Vagina (tissue), 2 donors: ENCODE measurements at places on chromosomes 5 and 9. TPM values are rescaled to one million over a fixed set of nuclear protein-coding genes. Genes with fewer than 3 reads are reported as not detected.

- no peak for DNase-seq
- no peak overlapping the region for H3K4me3 ChIP-seq
- no peaks in the 10 kb centered on the region for H3K36me3 ChIP-seq
- H3K27ac ChIP-seq: no peak overlapping the region
- no peaks in the 10 kb centered on the region for H3K27me3 ChIP-seq
Observed at GRCh38 chr9:75548871-75549270, 341.6 kb upstream of the PCSK5 start.

GRCh38 chr5:94422812-94423211 lies 195.6 kb downstream of the KIAA0825 start:
- H3K27me3 ChIP-seq: no peaks in the 10 kb centered on the region
- no peak overlapping the region for H3K27ac ChIP-seq
- H3K4me1 ChIP-seq: no peaks in the 10 kb centered on the region

- no peaks in the 10 kb centered on the region for H3K36me3 ChIP-seq
- H3K4me1 ChIP-seq: no peaks in the 10 kb centered on the region
- H3K4me3 ChIP-seq: no peak overlapping the region
- no peak for DNase-seq
Observed at GRCh38 chr9:108874058-108874788, 12.2 kb downstream of the ACTL7A start.

DEPDC1B gene
- 0.74 TPM for total RNA-seq

KIAA0825 gene
- total RNA-seq: 2.5 TPM

- H3K4me1 ChIP-seq: no peaks in the 10 kb centered on the region
- H3K27ac ChIP-seq: no peak overlapping the region
- H3K27me3 ChIP-seq: no peaks in the 10 kb centered on the region
- DNase-seq: no peak
- H3K36me3 ChIP-seq: no peaks in the 10 kb centered on the region
- H3K4me3 ChIP-seq: no peak overlapping the region
Observed at GRCh38 chr5:80668016-80668969, 13.5 kb upstream of the DHFR start.

GRCh38 chr5:146690880-146691355 lies 174.9 kb upstream of the GPR151 start:
- H3K4me1 ChIP-seq: no peaks in the 10 kb centered on the region
- H3K4me3 ChIP-seq: no peak overlapping the region
- no peak overlapping the region for H3K27ac ChIP-seq

- no peak overlapping the region for H3K27ac ChIP-seq
- DNase-seq: no peak
- H3K4me3 ChIP-seq: no peak overlapping the region
- no peaks in the 10 kb centered on the region for H3K27me3 ChIP-seq
Observed at GRCh38 chr5:134436523-134437339, 25.1 kb upstream of the CDKN2AIPNL start.

- no peaks in the 10 kb centered on the region for H3K36me3 ChIP-seq
- H3K27ac ChIP-seq: no peak overlapping the region
- H3K4me3 ChIP-seq: no peak overlapping the region
- no peaks in the 10 kb centered on the region for H3K27me3 ChIP-seq
Observed at GRCh38 chr5:40233268-40233667, 446.4 kb upstream of the PTGER4 start.

- no peak overlapping the region for H3K27ac ChIP-seq
- H3K36me3 ChIP-seq: no peaks in the 10 kb centered on the region
- no peaks in the 10 kb centered on the region for H3K27me3 ChIP-seq
- no peak overlapping the region for H3K4me3 ChIP-seq
Observed at GRCh38 chr5:73652391-73652790, 26.4 kb downstream of the ARHGEF28 start.

TAF11L10 gene
- total RNA-seq: not detected

GFPT2 gene
- 47.9 TPM for total RNA-seq

GRCh38 chr5:178080618-178081410 lies 32.5 kb upstream of the N4BP3 start:
- no peak for DNase-seq
- no peaks in the 10 kb centered on the region for H3K4me1 ChIP-seq
- H3K4me3 ChIP-seq: no peak overlapping the region
- H3K36me3 ChIP-seq: no peaks in the 10 kb centered on the region
- no peaks in the 10 kb centered on the region for H3K27me3 ChIP-seq

- no peak for DNase-seq
- peaks cover 6% of the 10 kb centered on the region for H3K36me3 ChIP-seq
- H3K27me3 ChIP-seq: no peaks in the 10 kb centered on the region
- peaks cover 36% of the 10 kb centered on the region for H3K4me1 ChIP-seq
Observed at GRCh38 chr5:39021413-39021812, 52.8 kb downstream of the RICTOR start.

GRCh38 chr5:170404398-170404797 lies 15.2 kb upstream of the KCNMB1 start:
- no peaks in the 10 kb centered on the region for H3K36me3 ChIP-seq
- H3K27ac ChIP-seq: no peak overlapping the region
- no peaks in the 10 kb centered on the region for H3K27me3 ChIP-seq
- DNase-seq: no peak

GRCh38 chr9:89093201-89093975 lies 85.2 kb downstream of the SHC3 start:
- H3K4me3 ChIP-seq: no peak overlapping the region
- peaks cover 9% of the 10 kb centered on the region for H3K4me1 ChIP-seq
- no peak overlapping the region for H3K27ac ChIP-seq
- no peaks in the 10 kb centered on the region for H3K36me3 ChIP-seq
- no peaks in the 10 kb centered on the region for H3K27me3 ChIP-seq

CATSPER3 gene
- total RNA-seq: not detected

- H3K27me3 ChIP-seq: no peaks in the 10 kb centered on the region
- H3K36me3 ChIP-seq: no peaks in the 10 kb centered on the region
- DNase-seq: no peak
- H3K4me1 ChIP-seq: peaks cover 7% of the 10 kb centered on the region
- no peak overlapping the region for H3K27ac ChIP-seq
Observed at GRCh38 chr5:77209495-77210090, 887 bp upstream of the PDE8B start.

DNA sequence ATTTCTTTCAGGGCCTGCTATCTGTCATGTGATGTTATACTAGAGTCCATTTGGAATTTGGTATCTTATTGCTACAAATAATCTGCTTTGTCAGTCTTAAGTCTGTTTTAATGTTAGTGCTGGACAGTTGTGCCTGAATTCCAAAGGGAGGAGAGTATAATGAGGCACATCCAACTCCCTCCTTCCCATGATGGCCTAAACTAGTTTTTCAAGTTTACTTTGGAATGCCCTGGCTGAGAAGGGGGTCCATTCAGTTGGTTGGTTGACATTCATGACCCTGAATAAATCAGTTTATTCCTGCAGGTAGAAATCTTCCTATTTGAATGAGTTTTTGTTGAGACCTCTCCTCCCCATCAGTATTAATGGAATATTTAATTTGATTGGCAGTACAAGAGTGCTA lies 9.4 kb upstream of the LRRTM2 start:
- H3K27ac ChIP-seq: no peak overlapping the region
- no peaks in the 10 kb centered on the region for H3K27me3 ChIP-seq
- H3K4me1 ChIP-seq: peaks cover 11% of the 10 kb centered on the region
- no peak overlapping the region for H3K4me3 ChIP-seq
- no peaks in the 10 kb centered on the region for H3K36me3 ChIP-seq
- no peak for DNase-seq

DNA sequence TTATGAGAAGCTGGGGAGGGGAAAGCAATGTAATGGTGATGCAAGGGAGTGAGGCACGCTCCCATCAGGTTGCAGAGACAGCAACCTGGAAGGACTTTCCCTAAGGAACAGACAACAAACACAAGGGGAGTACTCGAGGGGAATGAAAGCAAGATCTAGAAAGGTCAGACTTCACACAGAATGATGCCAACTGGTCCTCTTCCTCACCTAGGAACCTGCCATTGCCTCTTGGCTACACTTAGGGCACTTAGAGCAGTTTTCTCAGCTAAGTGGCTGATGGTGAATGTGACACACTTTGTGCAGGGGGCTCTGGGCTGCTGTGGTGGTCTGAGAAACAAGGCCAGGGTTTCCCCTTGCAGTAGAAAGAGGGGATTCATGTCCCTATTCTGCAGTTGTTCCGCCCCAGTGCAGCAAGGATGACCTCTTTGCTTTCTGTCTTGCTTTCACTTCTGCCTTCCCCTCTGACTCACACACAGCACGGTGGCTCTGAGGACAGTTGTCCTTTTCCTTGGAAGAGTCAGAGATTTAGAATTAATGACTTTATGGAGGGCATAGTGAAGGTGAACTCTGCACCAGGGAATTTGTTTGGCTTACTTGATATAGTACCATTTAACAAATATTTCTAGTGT lies 394.0 kb upstream of the KLF4 start:
- no peaks in the 10 kb centered on the region for H3K36me3 ChIP-seq
- H3K27ac ChIP-seq: no peak overlapping the region
- DNase-seq: no peak
- no peaks in the 10 kb centered on the region for H3K4me1 ChIP-seq

RORB gene
- total RNA-seq: 2.7 TPM

DNA sequence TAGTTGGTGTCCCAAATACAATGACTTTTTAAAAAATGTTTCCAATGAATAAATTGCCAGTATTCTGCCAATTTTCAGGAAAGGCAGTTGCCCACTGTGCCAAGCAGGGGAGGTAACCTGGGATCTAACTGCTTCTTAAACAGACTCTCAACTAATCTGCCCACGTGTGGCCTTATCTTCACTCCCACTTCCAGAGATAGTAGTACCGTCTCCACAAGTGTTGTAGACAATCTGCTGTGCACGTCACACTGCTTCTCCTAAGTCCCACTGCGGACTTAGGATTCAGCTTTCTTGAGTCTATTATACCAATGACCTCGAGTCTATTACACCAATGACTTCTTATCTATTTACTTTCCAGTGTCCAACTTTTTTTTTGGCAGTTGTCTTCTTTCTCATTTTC lies 21.2 kb downstream of the POU4F3 start:
- H3K4me1 ChIP-seq: no peaks in the 10 kb centered on the region
- H3K36me3 ChIP-seq: no peaks in the 10 kb centered on the region
- no peak overlapping the region for H3K27ac ChIP-seq
- no peak for DNase-seq

TNFSF15 gene
- 0.74 TPM for total RNA-seq

DNA sequence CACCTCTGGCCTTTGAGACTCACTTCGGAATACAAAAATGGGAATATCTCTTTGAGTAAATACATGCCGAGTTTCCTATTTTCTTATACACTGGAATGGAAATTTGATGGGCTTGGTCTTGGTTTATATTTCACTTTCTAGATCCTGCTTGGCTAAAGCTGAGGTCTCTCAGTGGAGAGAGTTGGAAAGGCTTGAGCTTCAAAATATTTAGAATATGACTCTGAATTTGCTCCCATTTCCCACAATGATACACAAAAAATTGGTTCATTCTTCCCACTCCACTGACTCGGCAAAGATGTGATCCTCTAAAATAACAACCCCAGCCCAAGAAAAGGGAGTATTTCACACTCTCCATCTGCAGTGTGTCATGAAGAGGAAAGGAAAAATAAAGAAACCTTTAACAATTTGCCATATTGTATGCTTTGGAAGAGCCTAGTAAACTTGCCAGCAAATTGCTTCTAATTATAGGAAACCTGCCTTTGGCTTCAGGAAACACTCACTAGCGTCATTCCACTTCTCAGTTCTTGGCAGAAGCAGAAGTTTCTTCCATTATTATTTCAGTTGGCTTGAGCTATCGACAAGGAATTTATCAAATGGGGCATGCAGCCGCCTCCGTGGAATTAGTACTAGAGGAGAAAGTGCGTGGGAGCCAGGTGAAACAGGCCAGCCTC lies 302.9 kb downstream of the NSG2 start:
- H3K4me3 ChIP-seq: no peak overlapping the region
- no peak for DNase-seq

DNA sequence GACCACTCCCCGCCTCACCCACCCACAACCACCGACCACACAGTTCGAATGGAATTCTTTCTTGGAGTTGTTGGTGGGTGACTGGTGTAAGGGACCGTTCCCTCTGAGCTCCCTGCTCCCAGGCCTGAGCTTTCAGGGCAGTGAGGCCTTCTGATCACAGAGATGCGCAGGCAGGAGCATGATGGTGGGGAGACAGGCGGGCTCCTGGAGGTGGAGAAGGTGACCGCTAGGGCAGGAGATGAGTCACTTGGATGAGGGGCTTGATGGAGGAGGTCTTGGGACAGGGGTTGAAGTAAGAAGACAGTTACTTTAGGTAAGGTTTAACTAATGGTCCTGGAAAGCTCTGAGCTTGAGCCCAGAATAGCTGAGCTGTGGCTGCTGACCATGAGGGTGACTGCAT lies 88.5 kb downstream of the HSPA4 start:
- H3K36me3 ChIP-seq: no peaks in the 10 kb centered on the region
- peak; percentile 67 for DNase-seq
- no peak overlapping the region for H3K4me3 ChIP-seq
- no peak overlapping the region for H3K27ac ChIP-seq
- no peaks in the 10 kb centered on the region for H3K27me3 ChIP-seq
- H3K4me1 ChIP-seq: no peaks in the 10 kb centered on the region

- H3K27me3 ChIP-seq: no peaks in the 10 kb centered on the region
- DNase-seq: no peak
- no peaks in the 10 kb centered on the region for H3K36me3 ChIP-seq
- no peak overlapping the region for H3K27ac ChIP-seq
- H3K4me3 ChIP-seq: no peak overlapping the region
- H3K4me1 ChIP-seq: peaks cover 13% of the 10 kb centered on the region
Observed at GRCh38 chr5:146588331-146589027, 72.5 kb upstream of the GPR151 start.

- no peaks in the 10 kb centered on the region for H3K4me1 ChIP-seq
- no peak overlapping the region for H3K4me3 ChIP-seq
- H3K27ac ChIP-seq: no peak overlapping the region
- no peak for DNase-seq
Observed at GRCh38 chr9:124721109-124721906, 49.8 kb downstream of the NR6A1 start.

DNA sequence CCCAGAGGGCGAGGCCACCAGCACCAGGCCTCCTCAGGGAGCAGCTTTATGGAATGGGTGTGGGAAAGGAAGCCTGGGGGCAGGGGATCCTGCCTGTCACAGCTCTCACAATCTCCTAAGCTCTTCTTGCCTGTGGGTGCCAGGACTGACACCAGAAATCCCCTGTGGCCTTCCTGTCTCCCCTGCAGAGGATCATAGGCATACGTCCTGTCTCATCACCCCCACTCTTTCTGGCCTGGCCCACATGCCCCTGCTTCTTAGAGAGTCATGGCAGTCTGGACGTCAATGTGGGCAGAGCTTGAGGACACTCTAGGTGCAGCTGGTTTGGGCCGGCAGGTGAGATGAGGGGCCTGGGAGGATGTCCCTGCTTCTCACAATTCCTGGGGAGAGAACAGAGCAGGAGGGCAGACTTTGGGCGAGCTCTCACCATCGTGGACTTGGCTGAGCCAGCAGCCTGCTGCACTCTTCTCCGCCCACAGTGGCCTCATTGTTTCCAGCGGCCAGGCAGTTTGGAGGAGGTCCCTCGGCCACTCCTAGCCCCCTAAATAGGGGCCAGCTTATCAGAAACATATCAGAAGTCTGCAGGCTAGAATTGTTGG lies 67.3 kb upstream of the ZFR start:
- no peaks in the 10 kb centered on the region for H3K27me3 ChIP-seq
- H3K4me3 ChIP-seq: no peak overlapping the region
- no peak overlapping the region for H3K27ac ChIP-seq
- H3K4me1 ChIP-seq: peaks cover 13% of the 10 kb centered on the region

DNA sequence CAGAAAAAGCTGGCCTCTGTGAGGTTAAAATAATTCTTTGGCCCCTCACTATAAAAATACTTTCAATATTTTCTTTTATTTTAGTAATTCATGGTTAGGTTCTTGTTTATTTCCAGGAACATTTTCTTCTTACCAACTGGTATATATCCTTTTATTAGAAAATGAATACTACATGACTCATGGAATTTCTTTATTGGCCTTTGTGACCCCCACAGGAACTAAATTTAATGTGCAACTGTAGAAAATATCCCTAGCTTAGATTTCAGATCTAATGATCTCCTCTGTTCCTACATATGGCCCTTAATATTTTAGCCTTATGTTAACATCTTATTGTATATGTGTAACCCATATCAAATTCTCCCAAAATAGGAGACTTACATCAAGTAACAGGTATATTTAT lies 429.9 kb downstream of the NR2F1-AS1 start:
- H3K27ac ChIP-seq: no peak overlapping the region
- no peaks in the 10 kb centered on the region for H3K36me3 ChIP-seq
- H3K4me3 ChIP-seq: no peak overlapping the region

PHPT1 gene
- 38.1 TPM for total RNA-seq

ADCY2 gene
- total RNA-seq: 18.4 TPM
